ENCODE measurements at places on chromosomes 13 and 19. TPM values are rescaled to one million over a fixed set of nuclear protein-coding genes. Genes with fewer than 3 reads are reported as not detected.

Gene VMAC
- 1.4 TPM for polyA plus RNA-seq

- DNase-seq: no peak
Measured at GRCh38 chr13:113623491-113624234, 34.3 kb downstream of the ATP4B start.

DNA sequence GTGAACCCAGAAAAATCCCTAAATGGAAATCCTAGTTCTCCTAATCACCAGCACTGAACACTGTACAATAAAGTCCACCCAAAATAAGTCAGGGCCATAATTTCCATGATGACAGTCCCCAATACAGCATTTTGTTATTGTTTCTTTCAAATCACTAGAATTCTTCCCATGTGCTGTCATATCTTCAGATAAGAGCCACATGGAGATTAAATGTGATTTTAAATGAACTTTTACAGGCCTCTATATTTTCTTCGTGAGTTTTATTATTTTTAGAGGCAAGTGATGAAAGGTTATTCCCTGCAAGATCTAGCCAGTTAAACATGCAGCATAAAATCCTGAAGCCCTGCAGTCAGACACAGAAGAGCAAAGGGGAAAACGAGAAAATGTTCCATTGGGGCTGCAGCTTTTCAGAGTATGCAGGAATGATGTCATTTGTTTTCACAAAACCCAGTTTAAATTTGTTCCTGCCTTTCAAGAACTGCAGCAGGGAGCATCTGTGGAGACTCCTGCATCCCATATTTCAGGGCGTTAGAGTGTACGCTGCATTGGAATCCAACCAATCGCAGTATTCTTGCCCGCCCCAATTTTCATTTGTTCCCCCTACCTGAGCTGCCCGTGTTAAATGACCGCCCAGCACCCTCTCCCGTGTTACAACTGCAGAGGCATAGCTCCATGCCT is 167.2 kb upstream of the KLF12 start:
- DNase-seq: no peak

DNA sequence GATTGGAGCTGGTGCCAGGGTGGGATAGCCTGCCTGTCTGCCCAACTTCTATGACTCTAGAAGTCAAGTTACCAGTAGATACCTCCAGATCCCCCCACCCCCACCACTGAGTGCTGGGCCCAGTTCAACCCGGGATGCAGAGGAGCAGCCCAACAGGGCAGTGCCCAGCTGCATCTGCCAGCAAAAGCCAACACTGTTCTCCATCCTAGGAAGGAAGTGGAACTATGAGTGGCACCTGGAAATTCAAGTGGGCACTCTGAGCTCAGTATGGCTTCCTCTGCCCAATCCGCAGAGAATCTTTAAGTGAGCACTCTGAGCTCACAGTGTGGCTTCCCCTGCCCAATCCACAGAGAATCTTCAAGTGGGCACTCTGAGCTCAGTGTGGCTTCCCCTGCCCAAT is 14.2 kb downstream of the TUBGCP3 start:
- no peak for DNase-seq

DNA sequence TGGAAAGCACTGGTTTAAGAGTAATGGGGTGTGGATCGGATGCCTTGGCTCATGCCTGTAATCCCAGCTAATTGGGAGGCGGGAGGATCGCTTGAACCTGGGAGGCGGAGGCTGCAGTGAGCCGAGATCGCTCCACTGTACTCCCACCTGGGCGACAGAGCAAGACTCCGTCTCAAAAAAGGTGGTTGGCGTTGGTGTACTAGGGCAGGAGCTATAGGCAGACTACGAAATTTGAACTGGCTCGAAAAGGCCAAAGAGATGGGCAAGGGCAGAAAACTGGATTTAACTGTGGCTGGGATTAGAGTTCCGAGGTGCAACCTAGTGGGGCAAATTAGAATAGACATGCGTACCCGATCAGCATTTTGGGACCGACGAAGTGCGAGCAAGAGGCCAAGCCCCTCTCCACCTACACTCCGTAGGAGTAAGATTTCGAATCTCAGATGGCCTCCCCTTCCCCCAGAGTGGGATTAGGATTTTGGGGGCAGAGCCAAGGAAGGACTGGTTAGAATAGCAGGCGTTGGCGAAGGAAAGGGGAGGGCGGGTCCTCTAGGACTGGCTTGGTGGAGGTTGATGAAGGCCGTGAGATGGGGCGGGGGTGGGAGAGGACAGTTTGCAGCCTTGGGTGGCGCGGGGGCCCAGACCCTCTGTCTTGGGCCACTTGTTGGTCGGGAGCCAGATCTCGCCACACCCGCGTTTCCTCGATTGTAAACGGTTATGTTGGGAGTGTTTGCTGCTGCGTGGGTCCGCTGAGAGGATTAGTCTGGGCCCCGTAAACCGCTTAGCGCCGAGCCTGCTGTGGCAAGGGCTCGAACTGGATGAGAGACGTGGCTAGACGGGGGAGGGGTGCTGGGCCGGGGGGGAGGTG is 2.0 kb upstream of the INAFM1 start:
- peak; percentile 55 for DNase-seq

Gene ZNF77
- 2.9 TPM for polyA plus RNA-seq

GRCh38 chr13:42215578-42216421 is 56.2 kb upstream of the AKAP11 start:
- no peak for DNase-seq

GRCh38 chr13:60572003-60572798 is 175.2 kb downstream of the TDRD3 start:
- no peak for DNase-seq

DNA sequence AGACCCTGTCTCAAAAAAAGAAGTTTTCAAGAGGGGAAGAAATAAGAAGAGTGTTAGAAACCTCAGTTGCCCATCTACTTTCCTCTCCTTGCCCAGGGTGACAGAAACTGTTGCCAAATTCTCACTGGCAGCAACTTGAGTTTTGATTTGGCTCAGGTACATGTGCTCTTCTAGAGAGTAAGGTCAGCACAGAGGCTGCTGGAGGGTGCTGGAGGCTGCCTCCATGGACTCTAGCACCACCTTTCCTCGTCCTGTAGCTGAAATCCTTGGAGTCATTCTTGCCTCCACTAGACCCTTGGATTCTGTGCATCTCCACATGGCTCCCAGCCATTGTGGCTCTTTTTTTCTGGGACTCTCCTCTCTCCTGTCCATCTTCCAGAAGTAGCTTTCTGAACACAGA is 149.1 kb downstream of the TM9SF2 start:
- DNase-seq: no peak

- DNase-seq: no peak
Measured at GRCh38 chr13:23865026-23865425, 24.2 kb downstream of the MIPEP start.

GRCh38 chr13:51639171-51639570 is 54.9 kb downstream of the WDFY2 start:
- no peak for DNase-seq

- no peak for DNase-seq
Measured at GRCh38 chr13:46267166-46267565, 55.4 kb downstream of the LRRC63 start.

DNA sequence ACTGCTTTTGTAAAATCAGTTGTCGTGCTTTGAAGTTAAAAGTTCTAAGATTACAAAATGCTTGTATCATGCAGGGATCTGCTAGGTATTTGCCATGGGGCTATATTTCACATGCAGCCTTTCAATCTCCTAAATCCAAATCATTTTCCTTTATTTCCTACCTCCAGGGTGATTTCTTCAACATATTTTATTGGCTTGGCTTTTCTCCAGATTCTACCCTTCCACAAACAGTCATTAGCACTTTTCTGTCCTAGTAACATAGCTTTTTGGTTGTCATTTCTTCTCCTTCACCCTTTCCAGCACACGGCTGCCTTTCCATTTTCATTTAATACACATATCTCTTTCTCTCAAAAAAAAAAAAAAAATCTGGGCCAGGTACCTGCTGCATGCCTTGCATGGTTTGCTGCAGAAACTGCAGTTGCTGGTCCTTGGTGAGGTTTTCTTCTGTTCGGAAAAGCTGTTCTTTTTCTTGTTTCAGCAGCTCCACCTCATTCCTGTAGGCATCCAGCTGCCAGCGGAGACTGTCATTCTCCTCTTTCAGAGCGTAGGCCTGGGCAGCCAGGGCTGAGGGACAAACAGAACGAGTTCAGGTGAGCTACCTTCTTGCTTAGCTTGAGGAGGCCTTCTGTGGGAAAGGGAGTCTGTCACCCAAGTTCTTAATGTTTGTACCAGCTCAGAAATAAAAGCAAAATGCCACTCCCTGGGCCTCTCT is 274.7 kb downstream of the DNAJC15 start:
- DNase-seq: no peak

Gene ZNF99
- polyA plus RNA-seq: 0.04 TPM

DNA sequence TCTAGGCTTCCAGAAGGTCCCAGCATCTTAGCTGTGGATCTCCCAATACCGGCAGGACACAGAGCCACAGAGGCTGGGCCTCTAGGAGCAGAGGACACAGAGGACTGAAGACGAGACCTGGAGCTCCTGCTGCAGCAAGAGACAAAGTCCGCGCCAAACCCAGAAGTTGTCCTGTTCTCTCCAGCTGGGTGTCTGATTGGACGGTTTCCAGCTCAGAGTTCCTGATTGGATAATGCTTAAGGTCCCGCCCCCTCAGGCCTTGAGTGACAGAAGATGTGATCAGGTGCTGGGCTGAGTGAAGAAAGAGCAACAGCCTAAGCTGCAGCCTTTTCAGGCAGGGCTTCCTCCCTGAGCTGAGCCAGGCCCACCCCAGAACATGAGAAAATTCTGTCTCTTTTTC is 59.9 kb upstream of the ZNF85 start:
- DNase-seq: no peak

Gene BCAM
- polyA plus RNA-seq: 130 TPM

GRCh38 chr13:25886438-25887214 is 165.2 kb downstream of the SHISA2 start:
- no peak for DNase-seq

DNA sequence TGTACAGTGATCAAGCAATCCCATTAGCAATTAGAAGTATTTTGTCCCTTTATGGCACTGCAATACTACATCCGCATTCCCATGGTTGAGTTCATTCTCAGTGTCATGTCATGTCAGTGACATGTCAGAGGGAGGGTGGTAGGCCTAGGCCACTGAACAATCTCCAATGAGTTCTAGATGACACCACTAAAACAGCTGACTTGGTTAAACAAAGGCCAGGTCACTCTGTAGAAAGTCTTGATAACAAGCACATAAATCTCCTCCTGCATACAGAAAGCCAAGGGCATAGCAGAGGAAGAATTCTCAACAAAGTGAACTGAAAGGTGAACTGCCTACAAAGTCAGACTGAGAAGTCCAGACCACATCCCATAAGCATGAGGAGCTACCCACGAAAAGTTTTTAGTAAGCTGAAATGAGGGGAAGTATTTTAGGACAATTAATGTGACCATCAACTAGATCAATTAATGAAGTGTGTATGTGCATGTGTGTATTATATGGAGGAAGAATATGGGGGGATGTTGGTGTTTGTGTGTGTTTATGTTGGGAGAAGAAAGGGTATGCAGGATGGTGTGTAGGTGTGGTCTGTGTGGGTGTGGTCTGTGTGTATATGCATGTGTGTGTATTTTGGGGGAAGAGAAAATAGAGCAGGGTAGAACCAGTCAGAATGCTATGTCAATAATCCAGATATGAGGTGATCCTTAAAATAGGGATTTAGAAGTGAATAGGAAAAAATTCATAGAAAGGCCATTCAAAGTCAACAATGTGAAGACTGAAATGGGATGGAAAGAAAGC is 67.7 kb downstream of the TBC1D4 start:
- DNase-seq: no peak

GRCh38 chr13:34294483-34295129 is 476.7 kb downstream of the RFC3 start:
- peak; percentile 9 for DNase-seq

GRCh38 chr19:1469255-1470054 is 9.6 kb downstream of the C19orf25 start:
- no peak for DNase-seq

DNA sequence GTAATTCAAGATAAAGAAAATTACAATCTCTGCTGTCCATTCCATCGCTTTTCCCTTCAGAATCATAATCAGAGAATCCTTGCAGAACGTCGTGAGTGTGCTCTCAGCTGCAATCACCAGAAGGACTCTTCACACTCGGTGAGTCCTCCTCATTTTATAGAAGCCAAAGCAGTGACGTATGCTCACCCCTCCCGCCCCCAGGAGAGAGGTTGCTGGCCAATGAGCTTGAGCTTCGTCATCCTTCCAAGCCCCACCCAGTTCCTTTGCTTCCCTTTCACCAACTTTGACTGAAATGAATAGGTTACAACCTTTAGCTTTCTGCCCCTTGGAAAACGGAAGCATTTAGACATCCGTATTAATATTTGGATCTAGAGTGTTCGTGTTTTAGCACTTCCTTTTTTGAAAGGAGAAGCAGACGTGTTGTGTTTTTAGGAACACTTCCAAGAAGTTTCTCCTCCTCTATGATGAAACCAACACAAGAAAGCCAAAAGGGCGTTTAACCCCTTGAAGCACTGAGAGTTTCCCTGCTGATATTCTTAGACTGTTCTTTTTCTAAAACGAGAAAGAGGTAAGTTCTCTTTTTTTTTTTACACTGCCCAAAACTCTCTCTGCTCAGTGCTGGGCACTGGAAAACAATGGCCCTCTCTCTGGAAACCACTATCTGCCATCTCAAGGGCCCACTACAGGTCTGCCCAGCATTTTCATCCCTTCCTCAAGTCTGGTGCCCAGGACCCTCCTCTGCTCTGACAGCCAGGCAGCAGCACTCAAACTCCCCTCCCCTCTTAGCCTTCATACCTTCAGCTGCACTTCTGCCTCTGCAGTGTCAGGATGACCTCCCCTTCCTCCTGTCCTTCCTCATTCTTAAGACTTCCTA is 44.3 kb upstream of the CEACAM21 start:
- peak; percentile 92 for DNase-seq

DNA sequence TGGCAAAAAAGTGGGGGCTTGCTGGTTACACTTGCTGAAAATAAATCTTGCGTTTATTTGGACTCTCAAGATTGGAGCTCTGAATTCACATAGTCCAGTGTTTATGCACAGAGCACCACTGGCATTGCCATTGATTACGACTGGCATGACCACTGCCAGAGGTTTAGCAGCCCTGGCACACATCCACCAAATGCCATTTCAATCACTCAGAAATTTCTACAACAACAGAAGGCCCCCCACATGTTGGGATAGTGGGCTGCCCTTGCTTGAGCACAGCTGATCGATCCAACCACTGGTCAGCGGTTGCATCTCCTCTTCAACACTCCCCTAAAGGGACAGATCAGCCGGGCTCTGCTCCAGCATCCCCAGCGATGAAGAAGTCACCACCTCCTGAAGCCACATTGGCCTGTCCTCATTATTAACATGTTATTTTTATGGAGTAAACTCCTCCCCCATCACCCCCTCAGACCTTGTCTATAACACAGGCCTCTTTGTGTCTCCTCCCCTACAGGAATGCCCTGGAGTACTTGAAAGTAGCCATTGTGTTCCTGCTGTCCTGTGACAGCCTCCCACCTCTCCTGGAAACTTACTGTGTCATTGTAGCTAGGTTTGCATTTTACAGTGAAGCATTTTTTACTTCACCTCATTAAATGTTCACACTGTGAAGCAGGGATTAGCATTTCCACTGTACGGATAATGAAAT is 51.3 kb downstream of the CDADC1 start:
- DNase-seq: no peak

Gene SIGLEC12
- not detected for polyA plus RNA-seq
